ENCODE measurements at places on chromosomes 7 and 10.

- no peak for DNase-seq
Measured at GRCh38 chr10:124566222-124566888, 104.7 kb downstream of the LHPP start.

DNA sequence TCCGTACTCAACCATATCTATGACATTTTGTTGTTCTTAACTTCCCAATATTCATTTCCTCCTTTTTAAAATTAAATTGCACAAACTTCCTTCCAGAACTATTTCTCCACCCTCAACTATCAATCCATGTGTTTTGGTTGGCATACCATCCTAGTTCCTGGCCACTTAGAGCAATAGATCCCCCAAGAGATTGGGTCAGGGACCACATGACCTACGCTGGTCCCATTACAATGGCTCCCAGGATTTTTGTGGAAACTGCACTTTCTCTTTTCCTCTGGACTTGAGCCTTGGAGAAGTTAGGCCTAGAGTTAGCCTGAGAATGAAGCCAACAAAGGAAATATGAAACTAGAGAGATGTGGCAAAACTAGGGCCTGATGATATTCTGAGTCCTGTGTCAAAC, 55.7 kb upstream of the CASD1 start:
- no peak for DNase-seq

DNA sequence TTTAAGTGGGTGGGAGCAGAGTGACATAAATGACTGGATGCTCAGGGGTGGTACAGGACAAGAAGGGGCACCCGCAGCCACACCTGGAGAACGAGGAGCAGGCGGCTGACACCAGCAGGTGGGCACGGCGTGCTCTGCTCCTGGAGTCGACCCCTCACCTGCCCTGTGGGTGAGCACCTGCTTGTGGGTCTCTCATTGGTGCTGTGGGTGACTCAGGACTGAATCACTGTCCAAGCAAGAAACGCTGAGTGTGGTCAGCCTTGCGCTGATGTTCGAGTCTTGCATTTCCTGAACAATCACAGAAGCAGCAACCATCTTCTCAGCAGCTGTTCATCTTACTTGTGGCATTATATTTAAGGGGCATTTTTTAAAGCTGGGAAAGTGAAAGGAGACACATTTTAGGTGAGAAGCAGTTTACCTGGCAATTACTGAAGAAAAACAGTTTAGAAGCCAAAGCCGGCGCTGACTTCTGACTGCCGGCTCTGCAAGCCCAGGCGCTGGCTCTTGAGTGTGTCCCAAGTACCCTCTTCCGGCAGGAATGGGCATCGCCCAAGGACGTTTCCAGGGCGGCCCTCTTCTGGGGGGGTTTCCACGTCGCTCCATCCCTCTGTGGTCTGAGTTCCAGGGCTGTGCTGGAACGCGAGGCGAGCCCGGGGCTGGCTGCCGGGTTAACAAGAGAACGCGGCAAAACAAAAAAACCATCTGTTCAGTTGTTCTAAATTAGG, 145.2 kb upstream of the PFKP start:
- no peak for DNase-seq

- no peak for DNase-seq
Measured at GRCh38 chr7:22452142-22452959, 47.6 kb downstream of the STEAP1B start.

GRCh38 chr7:78968951-78969350, 484.5 kb downstream of the MAGI2 start:
- DNase-seq, result no peak

- no peak for DNase-seq
Measured at GRCh38 chr7:135330088-135330487, 96.5 kb downstream of the STRA8 start.

GRCh38 chr7:37570145-37570544, 113.4 kb upstream of the GPR141 start:
- DNase-seq, result no peak

DNA sequence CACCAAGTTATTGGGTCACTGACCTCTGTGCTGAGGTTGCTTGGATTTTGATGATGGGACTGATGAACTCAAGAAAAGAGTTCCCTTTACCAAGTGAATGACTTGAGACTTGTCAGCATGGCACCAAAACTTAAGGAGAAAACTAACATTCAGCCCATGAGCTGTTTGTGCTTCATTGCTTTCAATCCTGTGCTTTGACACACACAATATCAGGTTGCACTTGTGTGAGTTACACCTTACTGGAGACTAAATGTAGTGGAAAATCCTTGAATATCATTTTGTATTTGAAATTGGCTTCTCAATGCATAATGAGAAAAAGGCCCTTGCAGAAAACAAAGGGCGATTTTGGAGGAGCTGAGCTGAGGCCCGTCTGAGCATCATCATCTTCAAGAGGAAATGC, 2.7 kb downstream of the BAG3 start:
- no peak for DNase-seq

DNA sequence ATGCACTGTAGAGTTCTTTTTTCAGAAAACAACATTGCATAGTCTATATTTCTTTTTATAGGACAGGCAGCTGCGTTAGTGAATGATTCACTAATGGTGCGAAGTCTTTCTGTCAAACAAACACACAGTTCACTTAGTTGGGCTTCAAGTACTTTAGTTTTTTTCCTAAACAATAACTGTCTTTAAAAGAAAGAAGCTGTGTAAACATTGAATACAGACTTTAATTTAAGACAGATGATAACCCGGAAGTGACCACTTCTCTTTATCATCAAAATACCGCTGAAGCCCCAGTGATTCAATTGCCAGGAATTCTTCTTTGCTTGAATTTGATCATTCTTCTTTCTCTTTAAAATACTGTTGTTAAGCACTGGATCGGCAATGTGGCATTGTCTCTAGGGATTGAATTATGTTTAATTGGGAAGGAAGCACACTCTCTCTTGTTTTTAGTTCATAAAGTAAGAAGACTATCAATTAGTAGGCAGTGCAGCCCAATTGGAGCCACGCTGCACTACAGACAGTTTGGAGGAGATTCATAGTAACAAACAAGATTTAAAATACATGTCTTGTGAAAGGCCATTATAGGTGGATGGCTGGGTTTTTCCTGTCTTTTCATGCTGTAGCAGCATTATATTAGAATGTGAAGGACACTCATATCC, 30.4 kb downstream of the CNTNAP2 start:
- peak; percentile 44 for DNase-seq

DNA sequence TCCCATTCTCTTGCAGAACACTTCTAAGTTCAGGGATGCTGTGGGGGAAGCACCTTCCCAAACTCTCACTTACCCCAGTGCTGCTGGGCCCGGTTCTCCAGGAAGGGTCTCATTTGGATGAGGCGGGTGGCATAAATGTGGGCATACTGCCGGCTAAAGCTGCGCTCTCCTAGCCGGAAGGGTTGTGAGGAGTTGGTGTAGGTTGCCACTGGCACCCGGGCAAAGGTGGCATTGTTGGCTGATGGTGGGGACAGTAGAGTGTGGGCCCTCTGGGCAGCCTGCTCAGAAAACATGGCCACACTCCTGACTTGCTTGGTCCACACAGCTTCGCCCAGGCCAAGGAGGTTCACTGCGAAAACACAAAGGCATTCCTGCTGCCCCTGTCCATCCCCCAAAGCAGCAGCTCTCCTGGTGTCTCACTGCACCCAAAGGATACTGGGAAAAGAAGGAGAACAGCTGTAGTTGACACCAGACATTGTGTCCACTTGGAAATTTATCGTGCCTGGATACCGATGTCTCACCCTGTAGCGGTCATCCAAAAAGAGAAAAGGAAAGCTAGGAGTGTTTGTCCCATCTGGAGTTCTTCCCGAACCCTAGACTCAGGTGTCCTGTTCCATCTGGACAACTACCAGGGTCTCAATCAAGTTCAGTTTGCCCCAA, 1.5 kb downstream of the POLD2 start:
- no peak for DNase-seq

DNA sequence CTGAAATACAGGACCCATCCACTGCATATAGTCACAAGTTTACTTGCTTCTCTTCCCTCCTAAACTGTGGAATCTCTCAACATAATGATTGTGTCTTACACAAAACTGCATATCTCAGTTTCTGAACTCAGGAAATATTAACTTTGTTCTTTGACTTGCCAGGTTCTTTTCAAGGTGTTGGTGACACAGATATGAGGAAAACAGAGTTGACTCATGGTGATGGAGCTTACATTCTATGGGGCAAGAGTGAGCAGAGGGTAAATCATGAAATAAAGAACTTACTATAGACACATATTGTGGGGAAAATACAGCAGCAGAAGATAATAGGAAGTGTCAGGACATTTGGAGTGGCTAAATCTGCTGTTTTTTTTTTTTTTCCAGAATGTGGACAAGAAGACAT, 72.5 kb upstream of the IGFBP3 start:
- no peak for DNase-seq

- no peak for DNase-seq
Measured at GRCh38 chr7:4188651-4189050, 493.4 kb upstream of the FOXK1 start.

DNA sequence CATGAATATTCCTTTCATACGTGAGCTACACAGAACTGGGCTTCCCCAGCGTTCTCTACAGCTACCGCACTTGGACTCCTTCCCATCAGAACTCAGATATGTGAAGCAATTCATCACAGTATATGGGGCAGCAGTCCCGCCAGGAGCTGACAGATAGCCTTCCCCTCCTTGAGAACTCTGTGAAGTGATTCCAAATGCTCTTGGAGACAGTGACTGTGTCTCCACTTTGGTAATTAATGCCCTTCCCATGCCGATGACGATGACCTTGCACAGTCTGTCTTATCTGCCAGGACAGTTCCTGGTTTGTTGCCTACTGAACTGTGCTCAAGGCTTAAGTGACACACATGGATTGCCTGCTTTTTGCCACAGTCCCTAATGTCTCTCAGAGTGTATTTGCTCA, 75.0 kb upstream of the AFAP1L2 start:
- DNase-seq, result no peak

DNA sequence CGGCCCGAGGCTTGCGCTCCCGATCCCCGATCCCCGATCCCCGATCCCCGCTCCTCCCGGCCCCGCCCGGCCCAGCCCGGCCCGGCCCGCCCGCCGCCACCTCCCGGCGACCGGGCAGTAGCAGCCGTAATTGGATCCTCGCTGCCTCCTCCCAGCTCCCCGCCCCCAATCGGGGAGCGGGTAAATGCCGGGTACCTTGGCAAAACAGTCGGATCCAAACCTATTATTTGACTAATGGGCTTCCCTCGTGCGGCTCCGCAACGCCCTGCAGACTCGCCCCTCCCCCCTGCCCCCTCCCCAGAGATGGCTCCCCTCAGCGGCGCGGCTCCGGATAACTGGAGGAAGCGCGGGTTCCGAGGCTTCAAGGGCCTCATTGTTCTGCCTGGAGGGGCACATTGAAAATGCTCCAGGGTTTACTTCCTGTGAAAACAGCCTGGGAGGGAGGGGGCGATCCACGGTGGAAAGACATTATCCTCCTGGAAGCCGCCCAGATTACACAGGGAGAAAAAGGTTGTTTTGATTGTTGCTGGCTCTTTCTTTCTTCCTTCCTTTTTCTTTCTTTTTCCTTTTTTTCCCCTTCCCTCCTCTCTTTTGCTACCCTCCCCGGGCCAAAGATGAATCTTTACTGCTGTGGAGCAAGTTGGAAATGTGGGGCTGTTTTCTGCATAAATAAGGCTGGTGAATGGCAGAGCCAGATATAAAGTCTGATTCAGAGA, 94.7 kb upstream of the ZMIZ1 start:
- peak; percentile 85 for DNase-seq

- no peak for DNase-seq
Measured at GRCh38 chr7:24685708-24686107, 71.6 kb downstream of the GSDME start.

DNA sequence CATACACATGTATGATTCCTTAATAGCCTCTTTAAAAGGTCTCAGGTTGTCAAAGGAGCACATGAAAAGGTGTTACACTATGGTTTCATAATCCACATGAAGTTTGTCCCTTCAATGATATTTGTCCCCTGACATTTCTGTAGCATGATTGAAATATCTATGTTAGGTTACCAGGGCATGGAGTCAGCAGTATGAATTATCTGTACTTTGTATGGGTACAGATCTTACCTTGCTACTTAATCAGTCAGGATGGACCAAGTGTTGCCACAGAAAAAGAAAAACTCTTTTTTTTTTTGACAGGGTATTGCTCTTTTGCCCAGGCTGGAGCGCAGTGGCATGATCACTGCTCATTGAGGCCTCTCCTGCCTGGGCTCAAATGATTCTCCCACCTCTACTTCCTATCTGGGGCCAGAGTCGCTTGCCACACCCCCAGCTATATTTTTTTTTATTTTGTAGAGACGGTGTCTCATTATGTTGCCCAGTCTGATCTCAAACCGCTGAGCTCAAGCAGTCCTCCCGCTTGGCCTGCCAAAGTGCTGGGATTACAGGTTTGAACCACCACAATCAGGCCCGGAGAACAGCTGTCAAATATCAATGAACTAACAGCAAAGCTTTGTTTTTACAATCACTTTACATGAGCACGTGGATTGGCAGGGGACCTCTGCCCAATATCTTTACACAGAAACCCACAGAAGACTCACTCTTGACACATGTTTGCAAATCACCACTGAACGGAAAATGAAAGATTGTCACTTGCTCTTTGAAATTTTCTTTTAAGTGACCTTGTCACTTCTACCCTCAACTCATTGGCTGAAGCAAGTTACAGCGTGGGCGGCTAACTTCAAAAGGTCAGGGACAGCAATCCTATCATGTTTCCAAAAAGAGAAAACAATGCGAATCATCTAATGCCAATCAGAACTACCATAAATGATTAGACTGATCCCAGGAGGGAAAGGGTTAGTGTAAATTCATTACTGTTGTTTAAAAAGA, 140.2 kb downstream of the PRKG1 start:
- DNase-seq, result no peak

GRCh38 chr10:63994371-63994770, 473.2 kb downstream of the REEP3 start:
- no peak for DNase-seq

- no peak for DNase-seq
Measured at GRCh38 chr10:121661451-121661851, 63.2 kb upstream of the FGFR2 start.

- DNase-seq, result no peak
Measured at GRCh38 chr7:70602117-70602516, 529.8 kb upstream of the GALNT17 start.

DNA sequence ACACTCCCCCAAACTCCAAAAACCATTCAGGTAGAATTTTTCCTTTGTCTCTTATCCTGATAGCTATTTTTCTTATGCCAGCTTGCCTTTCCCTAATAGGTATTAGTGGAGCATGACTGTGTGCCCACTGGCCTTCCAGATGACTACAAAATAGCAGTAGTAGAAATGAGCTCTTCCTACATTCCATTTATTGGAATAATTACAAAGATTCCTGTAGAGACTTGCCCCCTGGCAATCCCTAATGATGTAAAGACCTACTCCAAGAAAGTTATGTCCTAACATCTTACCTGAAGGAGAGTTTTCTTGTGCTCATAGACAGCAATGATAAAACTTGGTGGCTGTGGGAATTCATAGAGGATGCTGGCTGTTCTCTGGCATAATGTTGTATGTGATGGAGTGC, 501.8 kb downstream of the GATA3 start:
- no peak for DNase-seq

GRCh38 chr10:43035800-43036199, 41.1 kb upstream of the RET start:
- no peak for DNase-seq

GRCh38 chr10:132788180-132788830, 2.4 kb upstream of the NKX6-2 start:
- DNase-seq, result no peak

GRCh38 chr7:82419200-82419599, 24.4 kb downstream of the CACNA2D1 start:
- DNase-seq, result peak; percentile 27

Measured in NCI-H1105 (cell line).